ENCODE measurements at places on chromosomes 1 and 21. TPM values are rescaled to one million over a fixed set of nuclear protein-coding genes. Genes with fewer than 3 reads are reported as not detected.

SRGAP2 gene
- 101 TPM for total RNA-seq

- DNase-seq = no peak
Observed at GRCh38 chr1:75134647-75135572, 722 bp downstream of the LHX8 start.

GJB4 gene
- total RNA-seq = not detected

- DNase-seq = no peak
Observed at GRCh38 chr1:17642943-17643342, 103.4 kb downstream of the ARHGEF10L start.
